ENCODE measurements at places on chromosomes 12 and 14.
A peak's percentile ranks its signal among the peaks of the same experiment; 100 is the strongest.

GRCh38 chr12:63083046-63083445 is 68.0 kb downstream of the AVPR1A start:
- H3K27ac ChIP-seq, result no peak overlapping the region
- no peaks in the 10 kb centered on the region for H3K36me3 ChIP-seq
- DNase-seq, result no peak
- no peaks in the 10 kb centered on the region for H3K27me3 ChIP-seq
- no peaks in the 10 kb centered on the region for H3K4me1 ChIP-seq

GRCh38 chr12:26845984-26846383 is 13.0 kb upstream of the ITPR2 start:
- H3K36me3 ChIP-seq, result no peaks in the 10 kb centered on the region
- peak overlapping the region; percentile 53 for H3K27ac ChIP-seq
- H3K4me1 ChIP-seq, result peaks cover 21% of the 10 kb centered on the region
- H3K4me3 ChIP-seq, result no peak overlapping the region
- no peaks in the 10 kb centered on the region for H3K27me3 ChIP-seq

- H3K36me3 ChIP-seq, result peaks cover 46% of the 10 kb centered on the region
- DNase-seq, result no peak
- H3K27me3 ChIP-seq, result no peaks in the 10 kb centered on the region
- H3K4me3 ChIP-seq, result peak overlapping the region; percentile 88
- H3K4me1 ChIP-seq, result peaks cover 27% of the 10 kb centered on the region
These were observed 615 bp downstream of the DDX51 start for GRCh38 chr12:132143336-132144071.

DNA sequence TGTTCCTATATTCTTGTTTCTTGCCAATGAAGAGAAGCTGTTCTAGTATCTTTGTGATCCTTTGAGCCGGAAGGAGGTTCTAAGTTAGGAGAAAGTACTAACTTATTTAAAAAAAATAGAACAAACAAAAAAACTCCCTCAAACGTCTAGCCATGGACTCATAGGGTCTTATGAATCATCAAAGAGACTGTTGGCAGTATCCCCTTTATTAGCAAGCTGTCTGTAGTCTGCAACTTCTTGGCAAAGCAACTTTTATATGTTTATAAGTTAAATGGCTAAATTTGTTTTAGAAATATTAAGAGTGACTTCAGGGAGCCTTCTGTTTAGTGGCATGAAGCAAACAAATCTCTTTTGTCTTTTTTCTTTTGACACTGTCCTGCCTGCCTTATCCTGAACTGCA is 291.9 kb downstream of the FUT8 start:
- no peaks in the 10 kb centered on the region for H3K4me1 ChIP-seq
- H3K4me3 ChIP-seq, result no peak overlapping the region
- H3K27ac ChIP-seq, result no peak overlapping the region
- H3K27me3 ChIP-seq, result no peaks in the 10 kb centered on the region
- no peak for DNase-seq
- no peaks in the 10 kb centered on the region for H3K36me3 ChIP-seq

GRCh38 chr12:88303335-88303734 is 161.2 kb downstream of the TMTC3 start:
- H3K27me3 ChIP-seq, result no peaks in the 10 kb centered on the region
- no peaks in the 10 kb centered on the region for H3K4me1 ChIP-seq
- no peak overlapping the region for H3K4me3 ChIP-seq
- H3K36me3 ChIP-seq, result no peaks in the 10 kb centered on the region
- no peak overlapping the region for H3K27ac ChIP-seq

GRCh38 chr12:19482036-19482435 is 42.7 kb downstream of the AEBP2 start:
- no peak overlapping the region for H3K27ac ChIP-seq
- no peaks in the 10 kb centered on the region for H3K27me3 ChIP-seq
- H3K4me3 ChIP-seq, result no peak overlapping the region
- DNase-seq, result no peak
- H3K4me1 ChIP-seq, result no peaks in the 10 kb centered on the region
- H3K36me3 ChIP-seq, result peaks cover 4% of the 10 kb centered on the region

GRCh38 chr14:34874386-34875030 is 652 bp downstream of the BAZ1A start:
- H3K4me1 ChIP-seq, result peaks cover 19% of the 10 kb centered on the region
- peak overlapping the region; percentile 98 for H3K27ac ChIP-seq
- peaks cover 8% of the 10 kb centered on the region for H3K36me3 ChIP-seq
- peak; percentile 77 for DNase-seq
- H3K4me3 ChIP-seq, result peak overlapping the region; percentile 92
- no peaks in the 10 kb centered on the region for H3K27me3 ChIP-seq

DNA sequence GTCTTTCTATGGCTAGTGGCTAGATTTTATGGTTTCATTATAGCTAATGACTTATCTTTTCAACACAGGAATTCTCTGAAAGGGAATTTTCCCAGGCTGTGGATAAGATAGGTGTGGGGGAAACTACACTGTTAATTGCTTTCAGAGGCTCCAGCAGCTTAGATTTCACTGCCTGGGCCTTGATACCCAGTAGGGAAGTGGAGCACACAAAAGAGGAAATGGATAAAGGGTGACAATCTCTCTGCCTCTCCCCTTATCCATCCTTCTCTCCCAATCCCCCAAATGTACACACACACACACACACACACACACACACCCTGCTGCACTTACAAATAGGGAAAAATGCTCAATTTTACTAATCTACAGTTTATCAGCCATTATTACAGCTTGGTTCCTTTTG is 19.1 kb downstream of the SIX4 start:
- H3K4me3 ChIP-seq, result no peak overlapping the region
- no peaks in the 10 kb centered on the region for H3K27me3 ChIP-seq
- H3K36me3 ChIP-seq, result no peaks in the 10 kb centered on the region
- H3K4me1 ChIP-seq, result no peaks in the 10 kb centered on the region
- DNase-seq, result no peak
- no peak overlapping the region for H3K27ac ChIP-seq

GRCh38 chr14:105299654-105300541 is 903 bp downstream of the BRF1 start:
- no peaks in the 10 kb centered on the region for H3K36me3 ChIP-seq
- no peaks in the 10 kb centered on the region for H3K27me3 ChIP-seq
- peak overlapping the region; percentile 93 for H3K4me3 ChIP-seq

- H3K27me3 ChIP-seq, result peaks cover 4% of the 10 kb centered on the region
- DNase-seq, result no peak
- H3K4me3 ChIP-seq, result no peak overlapping the region
- peaks cover 27% of the 10 kb centered on the region for H3K4me1 ChIP-seq
These were observed 1.2 kb upstream of the FGD4 start for GRCh38 chr12:32398181-32398580.

GRCh38 chr14:48398675-48399282 is 723.4 kb upstream of the MDGA2 start:
- H3K27ac ChIP-seq, result no peak overlapping the region
- H3K4me1 ChIP-seq, result no peaks in the 10 kb centered on the region
- H3K27me3 ChIP-seq, result no peaks in the 10 kb centered on the region
- no peaks in the 10 kb centered on the region for H3K36me3 ChIP-seq
- no peak for DNase-seq

GRCh38 chr12:78290606-78291345 is 460.1 kb downstream of the NAV3 start:
- no peak overlapping the region for H3K4me3 ChIP-seq
- H3K4me1 ChIP-seq, result peaks cover 3% of the 10 kb centered on the region
- DNase-seq, result no peak
- no peaks in the 10 kb centered on the region for H3K27me3 ChIP-seq

GRCh38 chr12:51036279-51036678 is 10.1 kb upstream of the SLC11A2 start:
- no peak for DNase-seq
- H3K36me3 ChIP-seq, result no peaks in the 10 kb centered on the region
- no peaks in the 10 kb centered on the region for H3K27me3 ChIP-seq
- H3K4me3 ChIP-seq, result no peak overlapping the region
- no peaks in the 10 kb centered on the region for H3K4me1 ChIP-seq
- H3K27ac ChIP-seq, result no peak overlapping the region

- no peaks in the 10 kb centered on the region for H3K27me3 ChIP-seq
- no peak overlapping the region for H3K4me3 ChIP-seq
- DNase-seq, result no peak
- H3K36me3 ChIP-seq, result no peaks in the 10 kb centered on the region
- no peaks in the 10 kb centered on the region for H3K4me1 ChIP-seq
These were observed 73.4 kb upstream of the PPM1H start for GRCh38 chr12:63008372-63008771.

DNA sequence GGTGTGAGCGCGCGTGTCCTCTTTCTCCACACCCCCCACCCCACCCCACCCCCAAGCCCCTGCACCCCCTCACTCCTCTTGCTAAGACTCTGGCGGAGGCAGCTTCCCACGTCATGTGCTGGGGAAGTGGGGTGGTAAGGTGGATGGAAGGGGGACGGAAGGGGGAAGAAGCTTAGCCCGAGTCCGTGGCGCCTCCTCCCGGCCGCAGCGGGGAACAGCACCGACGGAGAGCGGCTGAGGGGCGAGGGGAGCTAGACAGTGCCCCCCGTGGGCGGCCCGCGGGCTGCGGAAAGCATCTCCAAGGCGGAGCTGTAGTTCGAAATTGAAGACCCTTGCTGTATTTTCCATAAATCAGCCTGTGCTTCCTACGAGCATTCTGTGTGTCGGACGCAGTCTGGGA is 588 bp upstream of the GRIN2B start:
- H3K4me3 ChIP-seq, result peak overlapping the region; percentile 34
- no peaks in the 10 kb centered on the region for H3K36me3 ChIP-seq

GRCh38 chr14:91058042-91058581 is 2.3 kb downstream of the RPS6KA5 start:
- no peaks in the 10 kb centered on the region for H3K27me3 ChIP-seq
- DNase-seq, result no peak
- no peak overlapping the region for H3K27ac ChIP-seq
- peaks cover 25% of the 10 kb centered on the region for H3K4me1 ChIP-seq
- no peaks in the 10 kb centered on the region for H3K36me3 ChIP-seq

DNA sequence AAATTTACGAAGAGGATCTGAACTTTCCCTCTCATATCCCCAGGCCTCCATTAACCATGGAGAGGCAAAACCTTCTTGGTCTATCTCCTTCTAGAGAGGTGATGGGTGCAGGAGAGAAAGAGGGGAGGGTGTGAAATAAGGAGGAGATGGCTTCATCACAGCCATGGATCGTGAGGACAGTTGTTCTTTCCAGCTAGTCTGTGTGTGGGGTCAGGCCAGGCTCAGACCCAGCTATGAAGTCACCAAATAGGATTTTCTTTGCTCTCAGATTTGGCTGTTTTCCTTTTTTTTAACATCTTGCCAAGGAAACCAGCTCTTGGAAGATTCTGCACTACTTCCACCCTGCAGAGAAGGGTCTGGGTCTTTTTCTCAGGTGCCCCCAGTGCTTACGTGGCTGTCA is 64.9 kb upstream of the FAM181A start:
- no peaks in the 10 kb centered on the region for H3K36me3 ChIP-seq
- H3K27me3 ChIP-seq, result peaks cover 10% of the 10 kb centered on the region
- H3K4me1 ChIP-seq, result no peaks in the 10 kb centered on the region

DNA sequence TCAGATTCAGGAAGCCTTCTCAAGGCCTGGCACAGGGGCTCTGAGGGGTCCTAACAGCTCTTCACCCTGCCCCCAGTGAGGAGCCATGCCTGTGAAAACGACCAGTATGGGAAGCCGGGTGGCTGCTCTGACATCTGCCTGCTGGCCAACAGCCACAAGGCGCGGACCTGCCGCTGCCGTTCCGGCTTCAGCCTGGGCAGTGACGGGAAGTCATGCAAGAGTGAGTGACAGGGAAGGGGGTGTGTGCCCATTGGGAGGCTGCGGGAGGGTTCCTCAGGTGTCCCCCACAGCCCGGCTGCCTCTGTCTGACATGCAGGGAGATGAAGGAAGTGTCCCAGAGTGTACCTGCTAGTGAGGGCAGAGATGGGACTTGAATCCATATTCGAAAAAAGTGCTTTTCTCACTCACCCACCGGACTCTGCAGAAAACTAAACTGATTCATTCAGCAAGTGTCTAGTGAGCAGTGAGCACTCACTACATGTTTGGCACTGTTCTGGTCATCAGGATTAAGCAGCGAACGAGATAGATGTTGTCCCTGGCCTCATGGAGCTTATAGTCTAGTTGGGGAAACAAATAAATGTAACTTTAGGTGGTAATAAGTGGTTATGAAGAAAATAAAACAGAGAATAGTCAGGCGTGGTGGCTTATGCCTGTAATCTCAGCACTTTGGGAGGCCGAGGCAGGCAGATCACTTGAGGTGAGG is 9.4 kb upstream of the LRP1-AS start:
- DNase-seq, result no peak
- peak overlapping the region; percentile 18 for H3K27ac ChIP-seq
- H3K4me3 ChIP-seq, result no peak overlapping the region
- H3K36me3 ChIP-seq, result peaks cover 82% of the 10 kb centered on the region
- no peaks in the 10 kb centered on the region for H3K27me3 ChIP-seq
- H3K4me1 ChIP-seq, result peaks cover 55% of the 10 kb centered on the region

- H3K36me3 ChIP-seq, result no peaks in the 10 kb centered on the region
- no peak overlapping the region for H3K4me3 ChIP-seq
- no peak overlapping the region for H3K27ac ChIP-seq
- no peaks in the 10 kb centered on the region for H3K4me1 ChIP-seq
- no peak for DNase-seq
These were observed 67.4 kb upstream of the FBRSL1 start for GRCh38 chr12:132422381-132423043.

GRCh38 chr12:1821805-1822204 is 1.4 kb downstream of the LRTM2 start:
- peaks cover 6% of the 10 kb centered on the region for H3K4me1 ChIP-seq
- H3K36me3 ChIP-seq, result no peaks in the 10 kb centered on the region
- no peak overlapping the region for H3K27ac ChIP-seq
- H3K4me3 ChIP-seq, result no peak overlapping the region

GRCh38 chr14:35073486-35073885 is 27.4 kb downstream of the FAM177A1 start:
- no peak overlapping the region for H3K27ac ChIP-seq
- no peak overlapping the region for H3K4me3 ChIP-seq
- peaks cover 72% of the 10 kb centered on the region for H3K36me3 ChIP-seq
- no peaks in the 10 kb centered on the region for H3K4me1 ChIP-seq

DNA sequence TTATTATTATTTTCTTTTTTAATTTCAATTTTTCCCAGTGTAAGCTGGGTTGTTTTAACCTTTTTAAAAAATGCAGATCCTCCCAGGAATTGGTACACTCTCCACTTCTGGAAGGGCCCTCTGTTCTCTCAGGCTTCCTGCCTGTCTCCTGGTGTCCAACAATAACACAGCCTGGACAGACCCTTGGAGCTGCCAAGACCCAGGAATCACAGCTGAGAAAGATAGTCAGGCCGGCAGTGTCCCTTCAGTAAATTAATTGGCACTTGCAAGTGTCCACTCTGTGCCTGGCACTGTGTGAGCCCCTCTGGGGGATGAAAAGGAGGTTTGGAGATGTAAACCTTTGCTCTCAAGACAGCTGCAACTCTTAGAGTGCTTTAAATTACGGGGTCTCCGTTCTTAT is 113.3 kb downstream of the SMOC1 start:
- no peak overlapping the region for H3K4me3 ChIP-seq

GRCh38 chr12:102474438-102475064 is 5.8 kb downstream of the IGF1 start:
- no peak overlapping the region for H3K4me3 ChIP-seq
- peaks cover 33% of the 10 kb centered on the region for H3K4me1 ChIP-seq
- no peak overlapping the region for H3K27ac ChIP-seq
- H3K36me3 ChIP-seq, result no peaks in the 10 kb centered on the region

GRCh38 chr14:82778008-82778590 is 1244.4 kb upstream of the SEL1L start:
- no peak overlapping the region for H3K27ac ChIP-seq
- no peak for DNase-seq
- H3K27me3 ChIP-seq, result no peaks in the 10 kb centered on the region
- H3K4me1 ChIP-seq, result peaks cover 11% of the 10 kb centered on the region
